ENCODE measurements at places on chromosomes 2 and 18.

DNA sequence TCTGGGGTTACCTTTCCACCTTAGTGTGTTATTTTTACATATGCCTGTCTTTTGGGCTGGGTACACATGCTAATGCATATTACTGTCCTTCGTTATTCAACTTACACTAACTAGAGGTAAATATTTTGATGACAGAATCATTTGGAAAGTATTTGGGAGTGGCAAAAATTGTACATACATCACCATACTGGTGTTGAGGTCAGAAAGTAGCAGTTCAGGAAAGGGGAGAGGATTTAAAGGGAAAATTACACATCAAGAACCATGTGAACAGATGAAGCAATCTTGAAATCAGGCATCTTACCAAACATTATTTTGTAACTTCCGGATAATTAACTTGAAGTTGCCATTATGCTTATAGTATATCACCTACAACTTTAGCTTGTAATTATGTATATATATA, 379.7 kb downstream of the RND3 start:
- DNase-seq, result no peak

DNA sequence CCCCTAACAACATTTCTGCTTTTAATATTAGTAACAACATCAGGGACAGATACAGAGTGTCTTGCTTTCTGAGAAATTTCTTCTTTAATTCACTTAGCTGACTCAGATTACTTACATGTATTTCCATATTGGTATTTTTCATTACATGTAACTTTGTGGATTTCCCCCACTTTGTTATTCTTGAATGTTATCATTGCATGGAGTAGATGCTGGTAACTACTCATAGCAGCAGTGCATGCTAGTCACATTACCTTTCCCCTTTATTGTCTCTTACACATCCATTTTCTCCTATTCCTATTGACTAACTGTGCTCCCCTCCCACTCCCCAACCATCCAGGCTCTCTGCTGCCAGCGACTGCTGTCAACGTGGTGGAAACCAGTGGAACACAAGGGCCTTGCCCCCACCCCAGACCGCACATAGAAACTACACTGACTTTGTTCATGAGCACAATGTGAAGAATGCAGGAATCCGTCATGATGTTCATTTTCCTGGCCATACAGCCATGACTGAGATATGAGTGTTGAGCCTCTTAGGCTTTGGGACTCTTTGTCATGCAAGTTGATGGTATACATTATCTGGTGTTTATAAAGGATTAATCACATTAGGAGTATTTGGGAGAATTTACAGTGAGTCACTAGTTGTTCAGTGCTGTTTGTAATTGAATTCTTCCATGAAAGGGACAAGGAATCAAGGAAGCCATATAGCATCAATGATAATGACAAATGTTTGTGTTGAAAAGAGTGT, 91.0 kb downstream of the EPB41L5 start:
- no peak for DNase-seq

DNA sequence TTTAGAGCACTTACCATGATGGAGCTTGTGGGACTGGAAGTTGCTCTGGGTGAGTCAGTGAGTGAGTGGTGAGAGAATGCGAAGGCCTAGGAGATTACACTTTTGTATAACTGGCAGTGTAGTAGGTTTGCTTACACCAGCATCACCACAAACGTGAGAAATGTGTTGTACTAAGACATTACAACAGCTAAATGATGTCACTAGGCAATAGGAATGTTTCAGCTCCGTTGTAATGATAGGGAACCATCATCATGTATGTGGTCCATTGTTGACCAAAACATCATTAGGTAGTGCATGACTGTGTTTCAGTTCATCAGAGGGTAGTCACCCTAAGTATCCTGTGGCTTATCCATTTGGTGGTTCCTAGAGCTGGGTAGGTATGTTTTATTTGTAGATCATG, 11.9 kb downstream of the ZNF407 start:
- no peak for DNase-seq

DNA sequence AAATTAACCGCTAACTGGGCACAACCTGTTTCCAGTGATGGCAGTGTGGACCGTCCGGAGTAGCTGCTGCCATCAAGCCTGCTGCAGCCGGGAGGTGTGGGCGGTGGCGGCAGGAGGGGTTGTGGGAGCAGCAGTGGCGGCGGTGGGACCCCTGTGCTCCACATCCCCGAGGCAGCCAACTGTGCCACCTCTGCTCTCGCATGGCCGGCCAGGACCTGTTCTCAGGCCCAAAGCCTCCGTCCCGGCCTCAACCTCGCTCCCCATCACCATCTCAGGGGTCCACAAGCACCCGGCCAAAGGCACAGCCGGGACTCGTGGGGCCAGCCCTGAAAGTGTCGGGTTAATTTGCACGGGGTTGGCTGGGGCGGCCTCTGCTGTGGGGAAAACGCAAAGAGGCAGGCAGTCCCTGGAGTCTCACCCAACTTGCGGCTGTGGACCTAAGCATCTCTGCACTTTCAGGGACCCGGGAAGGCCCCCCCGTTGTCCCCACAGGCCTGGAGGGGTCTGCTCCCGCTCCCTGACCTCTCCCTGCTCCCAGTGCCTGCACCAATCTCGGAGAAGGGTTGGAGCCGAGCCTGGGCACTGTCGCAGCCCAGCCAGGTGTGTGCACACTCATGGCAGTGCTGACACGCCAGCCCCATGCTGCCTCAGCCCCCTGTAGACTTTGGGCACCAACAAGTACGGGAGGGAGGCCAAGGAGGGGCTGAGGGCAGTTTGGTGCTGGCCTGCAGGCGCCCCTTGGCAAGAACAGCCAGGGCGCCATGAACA, 44.4 kb upstream of the PEX13 start:
- no peak for DNase-seq

DNA sequence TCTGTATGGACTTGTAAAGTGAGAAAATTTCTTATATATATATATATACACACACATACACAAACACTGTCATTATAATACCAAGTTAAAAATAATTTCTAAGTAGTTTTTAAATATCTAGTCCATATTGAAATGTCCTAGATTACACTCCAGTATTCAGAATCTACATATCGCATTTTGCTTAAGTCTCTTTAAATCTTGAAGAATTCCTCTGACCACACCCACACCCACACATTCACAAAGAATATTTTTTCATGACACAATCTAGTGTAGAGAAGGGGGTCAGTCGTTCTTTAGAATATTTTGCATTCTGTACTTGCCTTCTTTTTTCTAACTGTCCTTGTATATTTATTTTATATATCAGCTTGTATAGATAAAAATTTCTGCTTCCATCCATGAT, 509.7 kb downstream of the CCDC85A start:
- DNase-seq, result no peak

DNA sequence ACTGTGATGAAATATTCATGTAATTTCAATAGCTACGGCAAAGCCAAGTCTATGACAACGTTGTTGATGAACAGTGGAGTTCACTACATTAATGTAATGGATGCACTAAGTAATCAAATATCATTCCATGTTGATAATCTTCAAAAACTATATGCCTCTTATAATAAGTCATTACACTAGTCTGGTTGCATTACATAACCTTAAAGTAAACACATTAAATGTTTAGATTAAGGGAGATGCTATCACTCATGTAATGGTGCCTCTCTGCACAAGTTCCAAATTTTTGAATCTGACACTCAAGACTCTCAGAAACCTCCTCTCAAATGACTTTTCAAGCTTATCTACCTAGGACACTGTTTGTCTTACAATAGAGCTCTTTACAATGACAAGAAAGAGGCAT, 35.4 kb downstream of the PIEZO2 start:
- DNase-seq, result no peak

DNA sequence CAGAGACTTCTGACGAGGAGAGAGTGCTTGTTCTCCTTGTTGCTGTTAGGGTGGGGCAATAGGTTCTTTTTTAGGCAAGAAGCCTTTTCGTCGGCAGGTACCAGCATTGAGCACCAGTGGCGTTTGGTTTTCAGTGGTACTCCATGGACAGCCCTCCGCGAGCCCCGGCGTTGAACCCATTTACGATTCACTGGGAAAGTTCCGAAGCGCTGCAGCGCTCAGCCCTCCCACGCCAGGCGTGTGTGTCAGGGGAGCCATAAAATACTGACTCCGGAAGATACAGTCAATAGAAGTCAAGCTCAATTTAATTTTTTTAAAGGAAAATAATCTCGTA, 494 bp upstream of the ROCK1 start:
- no peak for DNase-seq

- no peak for DNase-seq
Observed at GRCh38 chr2:69271831-69272257, 115.2 kb downstream of the GFPT1 start.
